ENCODE measurements at places on chromosomes 5 and 9.

- no peak overlapping the region for H3K4me3 ChIP-seq
- H3K36me3 ChIP-seq: no peaks in the 10 kb centered on the region
- H3K4me1 ChIP-seq: no peaks in the 10 kb centered on the region
- DNase-seq: no peak
- H3K27me3 ChIP-seq: no peaks in the 10 kb centered on the region
- H3K27ac ChIP-seq: no peak overlapping the region
Observed at GRCh38 chr9:98504298-98505282, 204.1 kb downstream of the GABBR2 start.

DNA sequence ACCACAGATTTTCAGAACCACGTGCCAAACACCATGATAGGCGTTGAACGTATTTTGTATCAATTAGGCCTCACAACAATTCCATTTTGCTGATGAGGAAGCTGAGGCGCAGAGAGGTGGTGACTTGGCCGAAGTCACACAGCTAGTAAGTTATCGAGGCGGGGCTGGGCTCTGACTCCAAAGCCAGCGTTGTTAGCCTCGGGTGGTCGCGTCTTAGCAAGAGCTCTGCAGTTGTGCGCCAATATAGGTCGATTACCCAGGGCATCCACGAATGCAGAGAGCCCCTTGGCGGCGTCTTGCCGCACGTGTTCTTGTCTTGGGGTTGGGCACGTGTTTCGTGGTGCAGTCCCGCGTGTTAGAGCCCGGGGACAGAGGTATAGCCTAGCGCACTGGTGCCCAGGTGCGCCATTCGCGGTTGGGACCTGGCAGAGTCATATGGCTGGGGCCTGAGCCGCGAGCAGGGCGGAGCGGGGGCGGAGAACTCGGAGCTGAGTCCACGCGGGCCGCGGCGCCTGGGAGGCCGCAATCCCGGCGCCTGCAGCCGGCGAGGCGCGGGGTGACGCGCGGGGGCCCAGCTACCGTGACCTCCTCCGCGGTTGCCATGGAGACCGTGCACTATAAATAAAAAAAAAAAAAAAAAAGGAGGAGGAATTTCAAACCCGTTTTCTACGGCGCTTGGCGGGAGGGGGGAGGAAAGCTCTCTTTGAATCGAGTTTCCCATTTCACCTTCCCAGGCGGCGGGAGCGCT, 62.3 kb downstream of the CXXC5 start:
- H3K36me3 ChIP-seq: no peaks in the 10 kb centered on the region
- H3K27me3 ChIP-seq: no peaks in the 10 kb centered on the region
- DNase-seq: peak; percentile 73

DNA sequence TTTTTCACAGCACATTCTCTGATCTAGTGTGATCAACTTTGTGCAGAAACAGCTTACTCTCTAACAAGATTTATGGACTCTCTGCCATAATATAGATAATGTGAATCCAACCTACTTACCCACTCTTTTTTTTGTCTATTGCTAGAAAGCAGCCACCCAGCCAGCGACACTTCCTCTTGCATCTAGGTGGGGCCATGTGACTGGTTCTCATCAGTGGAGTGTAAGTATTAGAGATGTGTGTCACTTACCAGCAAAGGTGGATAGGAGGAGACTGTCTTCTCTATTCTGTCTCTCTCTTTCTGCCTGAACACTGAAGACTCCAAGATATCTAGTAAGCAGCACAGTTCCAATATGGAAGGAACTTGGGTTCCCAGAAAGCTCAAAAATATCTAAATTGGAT, 174.8 kb downstream of the MCTP1 start:
- no peaks in the 10 kb centered on the region for H3K36me3 ChIP-seq
- H3K27me3 ChIP-seq: no peaks in the 10 kb centered on the region
- no peaks in the 10 kb centered on the region for H3K4me1 ChIP-seq

DNA sequence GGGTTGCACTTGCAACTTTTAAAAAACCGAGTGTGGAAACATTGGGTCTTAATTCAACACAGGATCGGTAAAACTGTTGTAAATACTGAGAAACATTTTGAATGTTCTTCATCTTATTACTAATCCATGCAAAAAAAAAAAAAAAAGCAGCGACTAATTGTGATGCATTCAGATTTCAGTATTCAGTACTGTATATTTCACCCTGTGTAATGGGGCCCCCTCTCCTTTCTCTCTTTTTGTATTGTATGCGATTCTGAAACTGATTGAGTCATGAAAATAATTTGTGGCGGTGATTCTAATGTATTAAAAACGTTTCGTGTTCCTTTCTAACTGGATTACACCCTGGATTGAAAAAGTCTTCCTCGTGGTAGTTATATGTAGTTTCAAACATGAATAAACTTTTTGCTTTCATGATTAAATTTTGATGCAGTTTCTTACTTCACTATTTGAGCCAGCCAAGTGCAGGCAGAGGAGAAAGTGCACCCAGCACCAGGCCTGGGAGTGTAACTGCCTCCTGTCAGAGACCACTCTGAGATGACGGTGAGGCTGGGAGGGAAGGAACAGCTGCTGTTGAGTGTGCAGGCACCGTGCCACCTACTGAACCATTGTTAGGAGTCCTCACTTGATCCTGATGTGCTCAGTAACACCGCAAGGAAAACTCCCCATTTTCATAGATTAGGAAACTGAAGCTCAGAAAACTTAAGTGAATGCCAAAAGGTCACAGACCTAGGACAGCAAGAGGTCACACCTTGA, 220.0 kb downstream of the PBX3 start:
- no peaks in the 10 kb centered on the region for H3K4me1 ChIP-seq
- DNase-seq: no peak
- H3K4me3 ChIP-seq: no peak overlapping the region
- 0 out of 3 replicates have a peak, but pooled peaks cover 2% of the 10 kb centered on the region for H3K36me3 ChIP-seq
- no peak overlapping the region for H3K27ac ChIP-seq
- no peaks in the 10 kb centered on the region for H3K27me3 ChIP-seq

DNA sequence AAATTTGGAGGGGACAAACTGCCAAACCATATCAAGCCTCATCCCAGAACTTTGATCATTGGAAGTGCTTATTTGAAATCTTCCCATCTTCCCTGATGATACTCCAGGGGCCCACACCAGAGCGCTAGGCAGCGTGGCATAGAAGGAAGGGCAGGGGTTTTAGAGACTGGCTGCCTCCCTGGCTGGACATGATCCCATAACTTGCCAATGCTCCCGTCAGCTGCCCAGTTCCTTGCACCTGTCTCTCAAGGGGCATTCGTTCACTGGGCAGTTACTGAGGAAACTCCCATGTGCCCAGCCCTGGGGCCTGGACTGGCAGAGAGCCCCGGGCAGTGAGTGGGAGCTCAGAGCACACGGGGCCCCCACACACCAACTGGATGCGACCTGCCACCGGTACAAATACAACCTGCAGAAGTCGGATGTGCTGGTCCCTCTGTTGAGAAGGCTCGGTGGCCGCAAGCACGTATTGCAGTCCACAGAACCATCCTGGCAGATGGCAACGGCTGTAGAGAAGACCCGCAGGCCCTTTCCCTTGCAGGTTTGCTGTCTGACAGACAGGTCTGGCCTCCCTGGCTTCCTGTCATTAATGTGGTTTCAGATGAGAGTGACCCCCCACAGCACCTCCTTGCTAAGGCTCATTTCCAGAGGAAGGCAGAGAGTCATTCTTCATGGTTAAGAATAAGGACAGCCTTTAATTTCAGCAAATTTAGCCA, 122.4 kb downstream of the MVB12B start:
- H3K27me3 ChIP-seq: no peaks in the 10 kb centered on the region
- peaks cover 41% of the 10 kb centered on the region for H3K36me3 ChIP-seq
- H3K4me3 ChIP-seq: no peak overlapping the region
- H3K4me1 ChIP-seq: no peaks in the 10 kb centered on the region

All from HepG2 (cell line).